Calu3 (cell line): ENCODE measurements at places on chromosomes 6 and 20.

- no peak for DNase-seq
Observed at GRCh38 chr20:60104993-60105803, 147.0 kb downstream of the CDH26 start.

- no peak for DNase-seq
Observed at GRCh38 chr6:15875797-15876196, 213.0 kb upstream of the DTNBP1 start.

GRCh38 chr20:46013322-46013828, 4.7 kb downstream of the MMP9 start:
- no peak for DNase-seq

GRCh38 chr6:71491844-71492243, 203.2 kb downstream of the OGFRL1 start:
- no peak for DNase-seq

GRCh38 chr6:109686566-109687265, 4.3 kb downstream of the AK9 start:
- DNase-seq, result no peak

- no peak for DNase-seq
Observed at GRCh38 chr20:25020345-25020744, 27.8 kb upstream of the APMAP start.

DNA sequence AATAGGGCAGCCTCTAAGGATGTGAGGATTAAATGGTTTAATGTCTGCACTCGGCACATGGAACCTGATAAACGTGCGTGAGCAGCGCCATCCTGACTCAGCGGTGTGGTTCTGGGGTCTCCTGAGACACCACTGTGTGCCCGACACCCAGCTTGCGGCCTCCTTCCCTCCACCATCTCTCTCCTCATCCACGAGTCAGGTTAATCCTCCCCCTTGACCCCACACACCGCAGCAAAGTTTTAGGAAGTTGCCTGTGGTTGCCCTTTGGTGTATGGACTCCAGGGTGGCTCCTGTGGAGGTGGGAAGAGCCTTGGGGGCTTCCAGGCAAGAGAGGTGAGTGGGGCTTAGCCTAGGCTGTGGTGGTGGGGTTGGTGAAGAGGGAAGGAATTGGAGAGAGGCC, 68.2 kb downstream of the PHACTR3 start:
- no peak for DNase-seq

DNA sequence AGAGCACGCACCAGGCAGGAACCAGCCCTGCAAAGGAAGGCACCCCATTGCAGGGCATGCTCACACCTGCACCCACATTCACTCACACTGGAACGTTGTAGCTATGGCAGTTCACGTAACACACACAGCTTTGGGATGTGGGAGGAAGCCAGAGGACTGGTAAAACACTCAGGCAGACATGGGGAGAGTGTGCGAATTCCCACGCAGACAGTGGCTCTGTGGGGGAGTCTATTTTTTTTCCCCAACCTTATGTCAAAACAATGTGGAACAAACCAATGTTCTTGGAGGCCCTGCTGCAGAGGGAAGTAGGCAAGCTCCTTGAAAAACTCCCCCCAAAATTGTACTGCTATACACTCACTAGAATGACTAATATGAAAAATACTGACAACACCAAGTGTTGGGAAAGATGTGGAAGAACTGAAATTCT, 91.0 kb downstream of the PPP1R14C start:
- DNase-seq, result no peak

DNA sequence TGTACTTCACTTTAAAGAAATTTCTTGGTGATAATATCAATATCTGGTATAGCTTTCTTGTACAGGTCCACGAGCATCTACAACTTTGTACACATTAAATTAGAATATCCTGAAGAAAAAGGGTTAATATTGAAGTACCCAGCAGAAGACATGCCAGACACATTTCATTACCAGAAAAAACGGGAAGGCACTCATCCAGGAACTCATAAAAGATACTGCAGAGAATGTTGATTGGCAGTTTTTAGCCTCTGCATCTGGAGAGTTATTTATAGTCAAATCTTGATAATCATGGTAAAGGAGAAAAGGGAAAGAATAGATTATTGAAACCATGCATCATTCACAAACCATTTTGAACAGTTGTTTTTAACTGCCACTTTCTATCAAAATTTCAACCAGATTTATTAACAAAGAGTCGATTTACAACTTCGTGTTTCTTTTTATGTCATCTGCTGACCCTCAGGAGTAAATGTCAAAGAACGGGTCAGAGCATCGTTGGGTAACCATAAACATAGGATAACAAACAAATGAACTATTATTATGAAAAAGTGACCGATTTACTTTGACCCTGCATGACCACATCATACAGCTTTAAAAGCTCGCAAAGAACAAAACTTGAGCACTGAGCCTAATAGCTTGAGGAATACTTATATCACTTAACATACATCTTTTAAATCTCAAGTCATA, 229.2 kb upstream of the SGK1 start:
- DNase-seq, result no peak

DNA sequence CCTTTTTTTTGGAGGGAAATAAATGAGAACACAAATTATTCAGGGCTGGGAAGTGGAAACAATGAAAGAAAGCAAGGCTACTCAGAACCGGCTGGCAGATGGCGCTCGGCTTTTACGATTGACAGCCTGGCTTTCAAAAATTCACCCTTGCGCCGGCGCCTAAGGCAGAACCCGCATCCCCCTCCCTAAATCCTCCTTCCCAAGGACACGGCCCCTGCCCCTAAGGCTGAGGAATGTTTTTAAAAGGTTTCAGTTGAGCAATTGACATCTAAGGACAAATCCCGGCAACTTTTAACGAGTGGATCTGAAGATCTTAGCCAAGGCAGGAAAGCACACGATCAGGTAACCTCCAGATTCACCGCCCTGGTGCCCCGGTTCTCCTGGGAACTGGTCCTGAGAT, 16.3 kb downstream of the GNAS start:
- no peak for DNase-seq

DNA sequence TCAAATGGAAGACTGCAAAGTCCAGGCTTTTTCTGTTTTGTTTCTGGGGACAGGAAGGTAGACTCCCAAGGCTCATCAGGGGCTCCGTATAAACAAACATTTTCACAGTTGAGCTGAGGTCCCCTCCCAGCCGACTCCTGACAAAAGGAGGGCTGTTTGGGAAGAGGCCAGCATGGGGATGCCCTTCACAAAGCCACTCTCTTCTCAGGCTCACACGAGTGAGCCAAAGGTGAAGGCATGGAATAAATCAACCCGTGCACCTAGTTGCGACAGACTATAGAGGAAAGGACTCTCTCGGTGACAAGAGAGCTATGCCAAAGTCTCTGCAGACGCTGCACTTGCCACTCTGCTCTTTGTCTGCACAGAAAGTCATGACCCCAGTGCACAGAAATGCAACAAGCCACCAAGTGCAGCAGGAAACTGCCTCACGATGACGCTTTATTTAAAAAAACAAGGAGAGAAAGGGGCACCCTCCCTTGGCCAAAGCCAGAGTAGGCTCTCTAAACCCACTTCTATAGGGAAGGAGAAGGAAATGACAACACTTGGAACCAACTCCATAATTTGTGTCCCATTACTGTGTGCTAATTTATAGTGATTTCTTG, 21.0 kb downstream of the JAG1 start:
- DNase-seq, result no peak

GRCh38 chr6:127784468-127784867, 116.4 kb downstream of the THEMIS start:
- no peak for DNase-seq

GRCh38 chr6:145963216-145964068, 716 bp downstream of the SHPRH start:
- DNase-seq, result peak; percentile 5

GRCh38 chr6:151205721-151206600, 33.8 kb upstream of the AKAP12 start:
- DNase-seq, result no peak
